ENCODE measurements at places on chromosomes 5 and 9. TPM values are rescaled to one million over a fixed set of nuclear protein-coding genes. Genes with fewer than 3 reads are reported as not detected.
A peak's percentile ranks its signal among the peaks of the same experiment; 100 is the strongest.

GRCh38 chr9:95796029-95796428 is 79.5 kb upstream of the ERCC6L2 start:
- no peaks in the 10 kb centered on the region for H3K36me3 ChIP-seq
- no peaks in the 10 kb centered on the region for H3K27me3 ChIP-seq
- DNase-seq, result no peak
- H3K4me1 ChIP-seq, result no peaks in the 10 kb centered on the region
- H3K4me3 ChIP-seq, result no peak overlapping the region

- no peaks in the 10 kb centered on the region for H3K36me3 ChIP-seq
- no peak for DNase-seq
- no peaks in the 10 kb centered on the region for H3K4me1 ChIP-seq
- H3K4me3 ChIP-seq, result no peak overlapping the region
Measured at GRCh38 chr5:157976429-157976828, 117.5 kb upstream of the CLINT1 start.

DNA sequence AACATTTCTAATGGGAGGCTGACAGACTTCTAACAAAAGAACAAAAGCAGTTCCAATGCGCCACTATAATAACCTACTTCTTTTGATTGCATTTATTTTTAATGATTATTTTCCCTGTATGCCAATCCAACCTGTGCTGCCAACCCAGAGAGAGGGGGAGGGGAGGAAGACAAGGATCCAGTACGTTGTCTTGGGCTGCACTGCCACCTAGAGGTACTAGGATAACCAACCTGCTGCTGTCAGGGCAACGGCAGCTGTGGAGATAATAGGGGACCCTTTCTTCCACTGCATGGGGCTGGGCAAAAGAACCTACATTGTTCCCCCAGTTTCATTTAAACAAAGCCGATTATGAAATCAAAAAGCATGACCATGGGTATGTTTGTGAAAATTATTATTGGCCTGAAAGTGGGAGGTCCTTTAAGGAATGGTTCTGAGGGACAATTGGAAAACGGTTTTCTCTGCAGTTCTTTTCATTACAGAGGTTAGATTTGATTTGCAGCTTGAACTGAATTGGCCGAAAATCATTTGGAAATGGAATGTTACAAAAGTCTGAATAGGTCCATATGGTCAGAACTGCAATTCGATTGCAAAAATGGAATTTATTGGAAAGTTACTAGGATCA is 101.3 kb downstream of the RASEF start:
- DNase-seq, result no peak
- H3K27me3 ChIP-seq, result no peaks in the 10 kb centered on the region
- no peaks in the 10 kb centered on the region for H3K4me1 ChIP-seq
- no peaks in the 10 kb centered on the region for H3K36me3 ChIP-seq
- H3K4me3 ChIP-seq, result no peak overlapping the region
- H3K27ac ChIP-seq, result no peak overlapping the region

- H3K4me3 ChIP-seq, result no peak overlapping the region
- no peak for DNase-seq
- H3K36me3 ChIP-seq, result no peaks in the 10 kb centered on the region
- no peaks in the 10 kb centered on the region for H3K4me1 ChIP-seq
- no peaks in the 10 kb centered on the region for H3K27me3 ChIP-seq
Measured at GRCh38 chr5:167743695-167744464, 547.6 kb upstream of the WWC1 start.

- H3K4me3 ChIP-seq, result peak overlapping the region; percentile 39
- no peaks in the 10 kb centered on the region for H3K36me3 ChIP-seq
- no peaks in the 10 kb centered on the region for H3K27me3 ChIP-seq
Measured at GRCh38 chr5:170333161-170333910, 35.8 kb upstream of the LCP2 start.

DNA sequence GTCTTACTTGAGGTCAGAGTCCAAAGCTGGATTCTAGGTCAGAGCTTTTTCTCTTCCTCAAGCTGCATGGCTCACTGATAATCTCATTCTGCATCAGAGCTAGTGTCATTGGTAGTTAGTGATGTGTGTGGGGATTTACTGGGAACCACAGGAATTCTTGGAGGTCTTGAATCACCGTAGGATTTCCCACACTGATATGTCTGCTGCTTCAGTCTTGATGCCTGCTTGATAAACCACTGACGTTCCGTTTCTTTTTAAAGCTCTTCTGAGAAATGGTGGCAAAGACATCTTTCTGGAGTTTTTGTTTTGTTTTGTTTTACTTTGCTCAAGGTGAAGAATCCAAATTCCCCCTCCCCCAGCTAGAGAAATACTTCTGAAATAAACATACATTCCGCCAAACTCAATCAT is 1.2 kb upstream of the GARIN3 start:
- H3K36me3 ChIP-seq, result no peaks in the 10 kb centered on the region
- no peak overlapping the region for H3K4me3 ChIP-seq
- peak overlapping the region; percentile 56 for H3K27ac ChIP-seq

- H3K4me3 ChIP-seq, result no peak overlapping the region
- no peaks in the 10 kb centered on the region for H3K36me3 ChIP-seq
- no peak for DNase-seq
- H3K4me1 ChIP-seq, result peaks cover 88% of the 10 kb centered on the region
- no peaks in the 10 kb centered on the region for H3K27me3 ChIP-seq
Measured at GRCh38 chr9:70406434-70406862, 8.0 kb downstream of the KLF9 start.

DNA sequence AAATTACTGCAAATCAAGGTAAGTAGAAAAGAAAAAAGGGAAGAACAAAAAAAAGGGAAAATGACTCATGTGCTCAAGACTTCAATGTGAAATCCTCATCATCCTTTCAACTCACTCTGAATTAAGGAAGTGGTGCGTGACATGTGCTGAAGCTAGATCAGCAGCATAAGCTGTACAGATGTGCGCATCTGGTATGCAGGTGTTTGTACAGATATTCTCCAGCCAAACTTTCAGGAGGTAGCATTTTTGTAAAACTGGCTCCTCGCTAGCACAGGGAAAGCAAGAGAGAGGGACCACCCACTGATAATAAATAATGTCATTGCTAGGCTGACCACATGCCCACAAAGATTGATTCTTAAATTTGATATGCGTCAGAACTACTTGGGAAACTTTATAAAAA is 253.9 kb upstream of the RGMB start:
- H3K27ac ChIP-seq, result no peak overlapping the region
- no peaks in the 10 kb centered on the region for H3K36me3 ChIP-seq
- H3K4me1 ChIP-seq, result no peaks in the 10 kb centered on the region

- no peak overlapping the region for H3K4me3 ChIP-seq
- no peaks in the 10 kb centered on the region for H3K36me3 ChIP-seq
- no peak overlapping the region for H3K27ac ChIP-seq
- no peaks in the 10 kb centered on the region for H3K27me3 ChIP-seq
Measured at GRCh38 chr5:72109625-72110024, 2.4 kb downstream of the MAP1B start.

DNA sequence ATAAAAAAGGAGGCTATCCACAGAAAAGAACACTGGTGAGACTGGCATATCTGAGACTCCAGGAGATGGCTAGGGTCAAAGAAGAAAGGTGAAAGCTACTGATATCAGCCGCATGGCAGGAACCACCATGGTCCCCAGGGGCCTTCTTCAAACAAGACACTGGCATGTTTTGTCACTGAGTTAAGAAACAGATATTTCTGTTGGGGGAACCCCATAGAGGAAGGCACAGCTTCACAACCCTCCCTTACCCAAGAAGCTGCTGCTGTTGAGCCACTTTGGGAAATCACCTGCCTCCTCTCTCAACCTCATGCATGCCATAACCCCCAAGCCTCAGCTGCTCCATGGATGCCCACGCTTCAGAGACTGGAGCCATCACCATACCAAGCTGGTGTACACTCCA is 13.3 kb upstream of the BTNL3 start:
- H3K4me1 ChIP-seq, result no peaks in the 10 kb centered on the region
- no peak overlapping the region for H3K4me3 ChIP-seq
- no peaks in the 10 kb centered on the region for H3K36me3 ChIP-seq
- no peaks in the 10 kb centered on the region for H3K27me3 ChIP-seq

GRCh38 chr5:88675708-88676636 is 207.0 kb downstream of the MEF2C start:
- H3K36me3 ChIP-seq, result no peaks in the 10 kb centered on the region
- no peak for DNase-seq
- H3K27me3 ChIP-seq, result peaks cover 77% of the 10 kb centered on the region
- H3K4me1 ChIP-seq, result peaks cover 32% of the 10 kb centered on the region
- H3K27ac ChIP-seq, result no peak overlapping the region
- H3K4me3 ChIP-seq, result no peak overlapping the region

The NOXA1 gene
- total RNA-seq, result 5.6 TPM

The PDE6A gene
- not detected for total RNA-seq

The FBLL1 gene
- total RNA-seq, result 0.20 TPM

The TAF11L5 gene
- total RNA-seq, result not detected

The OGN gene
- not detected for total RNA-seq

Measured in CD4-positive, alpha-beta memory T cell (primary cell).